ENCODE measurements at places on chromosomes 1 and 21.
A peak's percentile ranks its signal among the peaks of the same experiment; 100 is the strongest.

GRCh38 chr1:153506831-153507413 is 28.9 kb downstream of the S100A6 start:
- peak; percentile 98 for DNase-seq

DNA sequence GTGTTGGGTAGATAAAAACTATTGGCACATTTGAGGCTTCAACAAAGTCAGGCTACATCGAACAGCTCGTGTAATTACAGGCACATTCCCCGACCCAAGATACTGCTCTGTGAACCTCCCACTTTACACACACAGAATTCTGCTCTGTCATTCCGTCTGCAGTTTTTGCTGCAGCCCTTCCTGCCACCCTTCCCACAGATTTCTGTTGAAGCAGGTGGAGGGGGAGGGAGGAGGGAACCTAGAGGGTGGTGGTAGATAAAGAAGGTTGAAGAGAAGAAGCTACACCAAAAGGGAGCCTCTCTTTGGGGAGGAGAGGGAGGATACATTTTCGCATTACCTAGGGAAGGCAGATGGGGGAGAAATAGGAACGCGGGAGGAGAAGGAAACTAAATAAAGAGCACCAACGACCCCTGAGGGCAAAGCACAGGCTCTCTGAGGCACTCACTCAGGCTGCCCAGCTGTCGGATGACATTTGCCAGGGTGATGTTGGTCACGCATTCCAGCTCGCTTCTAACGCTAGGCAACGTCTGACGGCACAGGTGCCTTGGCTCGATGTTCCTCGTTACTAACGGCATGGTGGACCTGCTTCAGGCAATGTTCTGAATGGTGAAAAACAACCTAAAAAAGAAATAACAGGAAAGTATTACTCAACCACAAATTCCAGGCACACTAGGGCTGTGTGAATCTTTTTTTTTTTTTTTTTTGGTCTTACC is 36.0 kb downstream of the GPR3 start:
- no peak for DNase-seq

DNA sequence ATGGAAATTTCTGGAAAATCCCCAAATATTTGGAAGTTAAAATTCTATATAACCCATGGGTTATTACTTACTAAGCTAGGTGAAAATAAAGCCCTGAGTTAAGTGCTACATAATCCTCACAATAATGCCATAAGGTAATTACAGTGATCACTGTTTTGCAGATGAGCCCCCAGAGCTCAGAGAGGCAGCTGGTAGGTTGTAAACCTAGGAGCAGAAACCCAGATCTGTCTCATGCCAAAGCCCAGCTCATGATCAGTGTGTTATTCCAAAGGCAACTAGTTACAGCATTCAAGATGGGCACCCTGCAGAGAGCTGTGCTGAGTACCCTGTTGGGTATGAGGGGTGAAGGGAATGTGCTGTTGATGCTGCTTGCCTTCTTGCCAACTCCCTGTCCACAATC is 10.8 kb upstream of the MYOG start:
- DNase-seq: no peak

GRCh38 chr21:35232545-35233176 is 183.6 kb upstream of the RUNX1 start:
- peak; percentile 88 for DNase-seq

- no peak for DNase-seq
Observed at GRCh38 chr1:177859572-177859971, 110.3 kb downstream of the SEC16B start.

GRCh38 chr1:16921391-16922185 is at the start of gene CROCC:
Gene CROCC, plus strand, starts transcription at chr1:16921931. Its CDS starts 88 bp downstream, at chr1:16922019.
- DNase-seq: no peak

- peak; percentile 57 for DNase-seq
Observed at GRCh38 chr1:198756470-198756869, 117.6 kb downstream of the PTPRC start.

DNA sequence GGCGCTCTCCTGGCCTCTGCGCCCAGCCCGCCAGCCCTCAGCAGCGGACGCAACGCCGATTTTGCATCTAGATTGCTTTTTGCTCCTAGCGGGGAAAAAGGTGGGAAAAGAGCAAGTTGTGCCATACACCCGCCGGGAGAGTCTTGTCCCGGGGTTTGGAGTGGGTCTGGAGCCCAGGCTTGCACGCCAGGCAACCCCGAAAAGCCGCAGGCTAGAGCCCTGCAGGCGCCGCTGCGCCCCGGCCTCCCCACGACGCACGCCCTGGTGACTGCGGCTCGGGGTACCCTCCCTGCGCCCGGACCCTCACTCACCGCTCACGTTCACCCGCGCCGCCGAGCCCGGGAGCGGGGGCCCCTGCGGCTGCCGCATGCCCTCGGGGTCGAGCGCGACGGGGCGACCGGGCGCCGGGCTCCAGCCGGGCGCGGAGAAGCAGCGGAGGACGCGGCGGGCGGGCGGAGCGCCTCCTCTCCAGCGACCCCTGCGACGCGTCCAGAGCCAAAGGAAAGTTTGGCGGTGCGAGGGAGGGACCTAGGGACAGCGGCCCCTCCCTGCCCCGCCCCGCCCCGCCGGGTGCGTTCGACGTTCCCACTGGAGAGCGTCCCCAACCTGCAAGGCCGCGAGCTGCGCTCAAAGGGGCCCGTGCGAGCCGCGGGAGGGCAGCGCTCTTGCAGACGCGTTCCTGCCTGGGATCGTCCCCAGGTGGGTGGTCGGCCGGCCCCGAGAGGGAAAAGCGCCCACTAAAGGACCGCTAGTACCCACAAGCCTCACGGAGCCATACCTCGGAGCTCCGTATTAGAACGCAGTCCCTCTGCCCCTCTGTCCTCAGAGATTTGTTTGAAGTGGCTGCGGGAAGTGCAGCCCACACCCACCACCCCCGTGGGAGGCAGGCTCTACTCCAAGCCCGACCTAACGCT is at the start of gene LPAR3:
TSS of gene LPAR3 (minus strand) at position 502 of the 914 bp plus-strand sequence. CDS start 27,086 bp downstream, outside the sequence.
- DNase-seq: peak; percentile 40

DNA sequence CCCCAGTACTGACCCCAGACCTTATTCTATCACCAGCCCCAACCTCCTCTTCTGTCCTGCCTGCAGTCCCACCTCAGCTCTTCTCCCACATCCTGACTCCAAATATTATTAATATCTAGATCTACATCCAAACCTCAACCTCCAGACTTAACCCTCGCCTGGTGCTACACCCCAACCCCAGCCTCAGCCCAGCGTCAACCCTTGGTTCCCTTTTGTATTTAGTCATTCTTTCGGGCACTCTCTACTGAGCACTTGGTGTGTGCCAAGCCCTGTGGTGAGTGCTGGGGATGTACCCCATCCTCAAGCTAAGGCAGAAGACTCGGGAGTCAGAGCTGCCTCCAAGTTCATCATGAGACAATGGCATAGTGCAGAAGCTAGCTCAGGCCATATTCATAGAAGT is 1.1 kb downstream of the SHISAL2A start:
- no peak for DNase-seq

DNA sequence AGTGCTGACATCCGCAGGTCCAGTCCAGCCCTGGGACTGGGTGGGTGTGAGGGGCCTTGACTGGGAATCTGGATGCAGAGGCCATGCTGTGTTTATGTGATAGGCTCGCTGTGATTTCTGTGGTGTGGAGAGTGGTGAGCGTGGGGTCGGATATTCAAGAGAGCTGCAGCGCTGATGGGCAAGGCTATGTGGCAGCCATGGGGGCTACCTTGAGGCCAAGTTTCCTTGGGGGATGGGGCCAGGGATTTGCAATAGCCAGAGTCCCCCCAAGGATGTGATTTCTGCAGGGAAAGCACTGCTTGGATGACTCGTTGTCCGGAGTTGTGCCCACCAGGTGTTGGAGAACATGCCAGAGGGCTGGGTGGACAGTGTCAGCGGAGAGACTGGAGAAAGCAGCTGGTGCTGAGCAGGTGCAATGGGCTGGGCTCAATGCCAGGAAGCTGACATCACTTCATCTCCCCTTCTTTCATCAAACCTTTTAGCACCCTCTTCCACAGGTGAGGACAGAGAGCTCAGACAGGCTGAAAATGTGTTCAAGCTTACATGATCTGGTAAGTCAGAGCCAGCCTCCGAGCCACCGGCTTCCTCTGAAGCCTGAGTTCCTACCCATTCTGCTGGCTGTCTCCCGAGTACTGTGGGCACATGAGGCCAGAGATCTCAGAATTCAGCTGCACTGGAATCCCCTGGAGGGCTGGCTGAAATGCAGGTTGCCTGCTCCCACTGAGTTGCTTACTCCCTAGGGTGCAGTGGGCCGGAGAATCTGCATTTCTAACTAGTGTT is 132.9 kb downstream of the RHOU start:
- no peak for DNase-seq

DNA sequence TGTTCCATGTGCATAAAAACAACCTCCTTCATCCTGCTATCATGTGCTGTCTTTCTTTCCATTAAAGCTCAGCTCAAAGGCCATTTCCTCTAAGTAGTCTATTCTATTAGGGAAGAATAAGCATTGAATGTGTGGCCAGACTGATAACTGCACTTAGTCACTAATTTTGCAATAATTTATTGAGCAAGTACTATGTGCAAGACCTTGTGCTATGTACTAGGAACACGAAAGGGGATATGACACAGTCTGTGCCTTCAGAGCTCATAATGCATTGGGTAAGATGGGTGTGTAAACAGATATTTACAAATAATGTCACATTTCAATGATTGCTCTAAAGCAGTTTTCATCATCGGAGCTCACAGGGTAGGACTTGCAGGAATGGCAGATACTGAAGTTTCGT is 54.2 kb downstream of the NMNAT2 start:
- peak; percentile 60 for DNase-seq

DNA sequence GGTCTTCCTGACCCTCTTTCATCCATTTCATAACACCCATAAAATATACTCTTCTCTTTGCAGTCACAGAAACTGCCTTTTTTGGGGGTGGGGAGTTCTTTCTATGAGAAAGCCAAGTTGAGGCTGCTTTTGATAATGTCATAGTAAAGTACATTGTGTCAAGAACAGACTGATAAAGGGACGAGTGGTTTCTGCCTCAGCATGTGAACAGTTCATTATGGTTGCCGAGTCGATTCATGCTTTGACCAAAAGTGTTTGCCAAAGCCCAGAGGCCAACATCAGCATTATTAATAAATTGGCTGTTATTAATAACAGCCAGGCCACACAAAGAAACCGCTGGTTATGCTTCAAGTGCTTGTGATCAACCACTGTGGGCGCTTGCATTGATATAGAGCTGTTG is 162.0 kb downstream of the HUNK start:
- no peak for DNase-seq

DNA sequence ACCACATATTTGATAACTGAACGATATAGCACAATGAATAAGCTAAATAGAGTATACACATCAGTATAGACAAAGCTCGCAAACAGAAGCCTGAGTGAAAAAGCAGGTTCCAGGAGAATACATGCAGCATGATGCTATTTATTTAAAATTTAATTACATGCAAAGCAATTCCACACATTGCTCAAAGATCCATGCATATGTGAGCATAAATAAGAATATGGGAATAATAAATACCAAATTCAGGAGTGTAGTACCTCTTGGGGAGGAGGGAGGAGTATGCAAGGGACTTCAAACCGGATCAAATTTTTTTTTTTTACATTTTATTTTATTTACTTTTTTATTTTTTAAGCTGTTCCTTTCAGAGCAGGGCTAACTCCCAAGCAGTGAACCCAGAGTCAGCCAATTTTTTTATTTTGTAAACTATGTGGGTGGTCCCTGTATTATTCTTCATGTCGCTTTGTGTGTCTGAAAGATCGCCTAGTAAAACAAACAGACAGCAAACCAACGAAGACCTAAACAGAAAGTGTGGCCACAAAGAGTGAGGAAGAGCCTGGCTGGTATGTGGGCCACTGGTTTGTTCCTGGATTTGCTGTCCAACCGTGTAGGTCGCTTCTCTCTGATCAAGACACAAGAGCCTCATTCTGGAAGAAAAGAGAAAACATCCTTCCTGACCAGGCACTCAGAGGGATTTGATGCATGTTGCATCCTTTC is 4.2 kb upstream of the SHISAL2A start:
- DNase-seq: no peak

Measured in HCEC 1CT (cell line).